ENCODE measurements at places on chromosomes 5 and 9. TPM values are rescaled to one million over a fixed set of nuclear protein-coding genes. Genes with fewer than 3 reads are reported as not detected.

AGXT2 gene
- total RNA-seq: not detected

FOXD4L5 gene
- 0.09 TPM for total RNA-seq

RBM18 gene
- total RNA-seq: 19.4 TPM

C5 gene
- 0.82 TPM for total RNA-seq

SPINK7 gene
- not detected for total RNA-seq

GRCh38 chr9:134185536-134186011 lies 21.2 kb upstream of the RNU6ATAC start:
- no peak for DNase-seq

- DNase-seq: no peak
Observed at GRCh38 chr9:91102269-91102668, 259.4 kb downstream of the AUH start.

- DNase-seq: no peak
Observed at GRCh38 chr5:154782326-154782725, 27.1 kb downstream of the LARP1 start.

GRCh38 chr5:72383280-72383679 lies 63.1 kb downstream of the PTCD2 start:
- DNase-seq: no peak

Data from activated T-helper 2 cell treated with anti-CD3 and anti-CD28 coated beads, Interferon-gamma antibody, Interleukin-2, Interleukin-4, amounts not matched to agents 10 μg/mL and 5 μg/mL and 100 μg/mL, durations not matched to agents 14 hours and 24 hours and 36 hours (primary cell).